ENCODE measurements at places on chromosomes 4 and X.

- no peak for DNase-seq
These were observed 734.3 kb downstream of the STIM2 start for GRCh38 chr4:27594922-27595321.

- DNase-seq: no peak
These were observed 6.8 kb downstream of the C1QTNF7 start for GRCh38 chr4:15434676-15435075.

DNA sequence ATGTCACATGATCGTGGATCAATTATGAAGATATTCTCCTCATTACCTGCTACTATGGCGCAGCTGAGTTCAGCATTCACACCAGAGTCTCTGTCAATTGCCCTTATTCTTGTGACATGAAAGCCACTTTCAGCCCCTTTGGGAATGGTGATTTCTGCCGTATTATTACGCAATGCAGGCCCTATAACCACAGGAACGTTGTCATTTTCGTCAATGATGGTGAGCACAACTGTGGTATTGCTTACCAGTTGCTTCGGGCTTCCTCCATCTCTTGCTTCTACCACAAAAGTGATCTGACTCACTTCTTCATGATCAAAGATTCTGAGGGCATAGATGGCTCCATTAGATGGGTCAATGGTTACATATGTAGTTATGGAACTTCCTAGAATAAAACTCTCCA, 2.1 kb downstream of the PCDH18 start:
- no peak for DNase-seq

DNA sequence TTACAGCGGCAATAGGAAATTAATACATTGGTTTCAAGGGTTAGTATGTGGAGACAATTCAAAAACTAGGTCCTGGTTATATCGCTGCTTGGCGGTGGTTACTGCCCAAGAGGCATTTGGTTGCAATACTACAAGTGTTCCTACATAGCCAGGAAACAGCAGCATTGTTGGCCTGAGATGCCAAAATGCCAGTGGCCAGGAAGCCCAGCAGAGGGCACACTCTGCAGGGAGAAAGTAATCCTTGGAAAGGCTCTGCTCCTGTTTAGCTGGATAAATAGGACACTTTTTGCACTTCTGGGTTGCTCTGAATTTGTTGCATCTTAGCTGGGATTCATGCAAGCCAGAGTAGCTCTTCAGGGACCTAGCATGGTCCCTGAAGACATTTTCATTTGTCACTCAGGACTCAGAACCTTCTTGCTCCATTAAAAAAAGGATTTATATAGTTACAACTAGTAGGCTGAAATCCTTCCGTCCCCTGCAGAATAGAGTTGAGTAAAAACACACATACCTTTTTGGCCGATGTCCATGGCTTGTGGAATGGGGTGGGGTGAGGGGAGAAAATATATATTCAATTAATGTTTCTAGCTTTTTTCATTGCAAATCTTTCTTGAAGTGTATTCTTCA, 8.1 kb upstream of the GPR119 start:
- no peak for DNase-seq

GRCh38 chr4:155540698-155541097, 126.0 kb upstream of the GUCY1A1 start:
- no peak for DNase-seq

GRCh38 chr4:125317525-125317877, 2.7 kb downstream of the FAT4 start:
- no peak for DNase-seq

- no peak for DNase-seq
These were observed 4.8 kb upstream of the FBXL5 start for GRCh38 chr4:15659768-15660570.

- DNase-seq: no peak
These were observed at the start of gene TMPRSS11E for GRCh38 chr4:68447201-68447600. TMPRSS11E (plus strand) TSS chr4:68447463; CDS start chr4:68447513, 50 bp downstream.

- no peak for DNase-seq
These were observed 427 bp downstream of the NKX1-1 start for GRCh38 chr4:1405636-1406393.

DNA sequence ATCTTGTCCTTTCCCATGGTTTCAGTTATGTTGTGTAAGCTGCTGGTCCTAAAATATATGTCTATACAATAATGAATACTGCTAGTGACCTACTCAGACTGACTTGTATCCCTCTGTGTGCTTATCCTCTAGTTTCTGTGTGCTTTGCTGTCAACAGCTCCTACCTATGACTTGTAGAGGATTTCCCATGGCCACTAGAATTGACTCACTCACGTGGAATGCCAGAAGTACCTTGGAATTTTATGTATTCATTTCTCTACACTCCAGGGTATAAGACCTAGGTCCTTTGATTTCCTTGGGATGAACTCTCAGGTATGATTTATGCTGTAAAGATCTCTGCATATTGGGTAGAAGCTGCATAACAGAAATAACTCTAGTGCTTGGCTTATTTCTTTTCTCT, 279.9 kb upstream of the SLIT2 start:
- DNase-seq: no peak

- DNase-seq: no peak
These were observed 34.4 kb downstream of the TMSB4X start for GRCh38 chrX:13009273-13009672.

DNA sequence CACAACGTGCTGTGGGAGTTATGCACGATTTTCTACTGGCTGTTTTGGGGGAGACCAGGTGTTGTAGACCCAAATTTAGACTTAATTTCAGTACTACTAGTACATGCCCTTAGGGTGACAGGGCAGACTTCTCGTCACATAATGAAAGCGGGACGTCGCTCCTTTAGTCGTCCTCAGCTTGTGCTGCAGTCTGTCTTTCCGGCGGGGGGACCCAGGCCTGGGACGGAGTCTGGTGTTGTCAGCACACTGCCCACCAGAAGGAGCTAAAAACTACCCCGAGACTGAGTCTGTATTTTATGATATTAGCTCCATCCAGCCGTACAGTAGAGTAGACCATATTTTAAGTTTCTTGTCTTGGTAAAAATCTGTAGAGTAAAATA, 35.5 kb downstream of the NOP14 start:
- DNase-seq: no peak

DNA sequence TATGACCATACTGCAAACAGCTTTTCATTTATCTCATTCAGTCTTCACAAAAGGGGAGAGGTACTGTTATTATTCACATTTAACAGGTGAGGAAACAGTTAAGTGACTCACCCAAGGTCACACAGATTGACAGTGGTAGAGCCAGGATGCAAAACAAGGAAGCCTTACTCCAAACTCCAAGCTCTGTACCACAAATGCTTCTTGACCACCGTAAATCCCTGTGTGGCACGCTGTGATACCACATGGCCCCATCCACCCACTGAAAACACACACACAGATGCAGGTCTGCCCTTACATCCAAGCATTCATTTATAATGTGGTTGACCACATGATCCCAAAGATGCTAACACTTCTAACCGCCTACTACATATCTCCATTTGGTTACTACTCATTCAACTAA, 129.5 kb downstream of the TSPAN5 start:
- no peak for DNase-seq

- DNase-seq: no peak
These were observed 354.0 kb downstream of the HS3ST1 start for GRCh38 chr4:11074581-11075241.

DNA sequence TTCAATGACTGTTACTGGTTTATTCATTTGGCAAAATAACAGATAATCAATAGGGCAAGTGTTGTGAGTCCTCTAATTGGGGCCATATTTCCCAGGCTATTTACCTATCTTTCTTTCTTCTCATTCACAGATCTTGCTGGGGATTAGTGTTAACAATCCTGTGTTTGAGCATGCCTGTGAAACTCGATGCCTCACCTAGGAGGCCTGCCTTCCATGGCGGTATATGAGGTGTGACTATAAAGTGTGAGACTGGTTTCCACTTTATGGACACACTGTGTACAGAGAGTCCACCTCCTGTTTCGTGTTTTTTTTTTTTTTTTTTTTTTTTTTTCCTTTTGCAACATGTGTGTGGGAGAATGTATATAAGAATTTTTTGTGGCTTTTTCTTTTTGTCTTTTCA, 199.3 kb downstream of the BMPR1B start:
- DNase-seq: no peak

DNA sequence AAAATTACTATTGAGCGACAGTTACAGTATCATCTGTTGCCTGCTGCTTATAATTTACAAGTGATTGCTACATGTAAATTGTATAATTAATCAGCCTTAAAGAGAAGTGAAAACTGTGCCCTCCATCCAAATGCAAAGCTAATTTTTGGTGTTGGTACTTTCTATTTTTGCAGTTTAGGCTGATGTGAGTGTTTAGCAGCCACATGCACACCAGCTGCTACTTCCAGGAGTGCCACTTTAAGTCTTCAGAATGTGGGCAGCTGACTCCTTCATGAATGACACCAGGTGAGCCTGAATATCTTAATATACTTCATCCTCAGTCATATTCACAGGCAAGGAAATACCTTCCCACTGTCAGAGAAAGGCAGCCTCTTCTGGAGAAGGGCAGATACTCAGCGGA, 149.8 kb upstream of the RASGEF1B start:
- DNase-seq: no peak

DNA sequence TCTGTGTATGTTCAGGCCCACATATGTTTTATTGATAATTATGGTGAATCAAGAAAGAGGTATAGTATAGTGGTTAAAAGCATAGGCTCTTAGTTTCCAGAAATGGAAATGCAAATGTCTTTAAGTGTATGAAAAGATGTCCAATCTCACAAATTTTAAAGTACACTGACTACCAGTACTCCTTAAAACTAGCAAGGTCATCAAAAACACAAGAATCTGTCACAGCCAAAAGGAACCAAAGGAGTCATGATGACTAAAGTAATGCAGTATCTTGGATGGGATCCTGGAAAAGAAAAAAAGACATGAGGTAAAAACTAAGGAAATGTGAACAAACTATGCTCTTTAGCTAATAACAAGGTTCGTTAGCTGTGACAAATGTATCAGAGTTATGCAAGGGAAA, 661 bp upstream of the RBM41 start:
- DNase-seq: no peak

DNA sequence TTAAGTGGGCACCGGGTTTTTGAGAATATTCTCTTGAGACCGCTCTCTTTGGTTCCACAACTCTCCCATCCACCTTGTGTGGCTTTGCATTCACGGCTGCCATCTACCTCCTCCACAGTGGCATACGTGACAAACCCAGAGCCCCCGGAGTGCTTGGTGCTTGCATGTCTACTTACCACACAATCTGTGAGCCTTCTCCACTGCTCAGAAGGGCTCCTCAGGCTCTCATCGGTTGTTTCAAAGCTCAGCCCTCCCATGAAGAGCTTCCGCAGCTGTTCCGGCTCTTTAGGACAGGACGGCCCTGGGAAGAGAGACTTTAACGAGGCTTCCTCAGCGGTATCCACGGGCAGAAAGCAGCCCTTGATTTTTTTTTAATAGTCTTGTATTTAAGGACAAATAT, 167.6 kb upstream of the ANK2 start:
- no peak for DNase-seq

DNA sequence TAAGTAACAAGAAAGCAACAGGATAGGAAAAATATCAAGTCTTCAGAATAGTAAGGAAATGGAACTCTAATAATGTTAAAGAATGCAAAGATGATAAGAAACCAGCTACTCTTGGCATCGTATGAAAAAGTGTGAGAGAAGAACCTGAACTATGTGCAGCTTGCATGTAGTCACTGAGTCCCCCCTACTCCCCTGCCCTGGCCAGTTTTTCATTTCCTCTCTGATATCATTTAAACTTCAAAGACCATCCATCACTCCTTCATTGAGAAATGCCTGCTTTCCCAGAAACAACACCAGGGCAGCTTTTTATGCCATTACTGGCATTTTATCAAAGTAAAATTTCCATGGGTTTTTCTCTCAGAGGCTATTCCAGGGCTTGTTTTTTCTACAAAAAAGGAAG, 28.1 kb downstream of the INPP4B start:
- DNase-seq: no peak

DNA sequence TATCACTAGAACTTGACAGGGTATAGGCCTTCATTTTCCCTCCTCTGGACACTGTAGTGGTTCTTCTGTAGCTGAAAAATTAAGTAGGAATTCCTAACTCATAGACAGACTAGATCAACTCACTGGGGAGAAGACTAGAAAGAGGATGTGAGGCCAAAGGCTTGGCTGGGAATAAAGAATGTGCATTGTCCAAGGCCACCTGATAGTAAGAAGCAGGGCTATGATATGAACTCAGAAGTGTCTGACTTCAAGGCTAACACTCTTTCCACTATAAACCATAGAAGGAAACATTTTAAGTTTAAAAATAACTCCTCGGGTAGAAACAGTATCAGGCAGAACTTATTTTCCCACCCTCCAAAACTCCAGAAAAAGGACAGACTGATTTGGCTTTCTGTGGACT, 346.6 kb downstream of the OPHN1 start:
- DNase-seq: no peak

GRCh38 chr4:177155454-177155853, 154.2 kb upstream of the NEIL3 start:
- DNase-seq: no peak

GRCh38 chr4:31146366-31146765, 426.2 kb downstream of the PCDH7 start:
- no peak for DNase-seq

- no peak for DNase-seq
These were observed 639.6 kb downstream of the MID1IP1 start for GRCh38 chrX:39440799-39441284.

DNA sequence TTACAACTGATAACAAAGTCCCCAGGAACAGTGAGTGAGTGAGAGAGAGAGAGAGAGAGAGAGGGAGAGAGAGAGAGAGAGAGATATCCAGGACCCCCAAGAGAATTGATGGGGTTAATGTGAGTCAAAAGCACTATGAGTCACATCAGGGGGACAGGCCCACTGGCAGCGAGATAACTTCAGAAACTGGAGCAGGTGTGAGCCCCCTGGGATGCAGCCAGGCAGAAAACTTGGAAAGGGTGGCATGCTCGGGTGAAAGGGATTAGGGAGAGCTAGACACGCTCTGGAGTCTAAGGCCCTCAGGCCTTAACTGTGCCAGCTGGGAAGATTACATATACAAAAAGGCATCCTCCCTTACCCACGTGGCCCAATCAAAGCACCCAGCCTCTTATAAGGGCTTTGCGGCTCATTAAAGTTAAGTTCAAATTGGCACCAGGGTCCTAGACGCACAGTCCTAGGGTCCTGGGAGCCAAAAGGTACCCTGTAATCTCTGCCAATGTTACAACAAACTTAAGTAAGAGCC, 841 bp downstream of the ACOT9 start:
- DNase-seq: no peak

- no peak for DNase-seq
These were observed 4.7 kb upstream of the JAKMIP1 start for GRCh38 chr4:6204871-6205566.

DNA sequence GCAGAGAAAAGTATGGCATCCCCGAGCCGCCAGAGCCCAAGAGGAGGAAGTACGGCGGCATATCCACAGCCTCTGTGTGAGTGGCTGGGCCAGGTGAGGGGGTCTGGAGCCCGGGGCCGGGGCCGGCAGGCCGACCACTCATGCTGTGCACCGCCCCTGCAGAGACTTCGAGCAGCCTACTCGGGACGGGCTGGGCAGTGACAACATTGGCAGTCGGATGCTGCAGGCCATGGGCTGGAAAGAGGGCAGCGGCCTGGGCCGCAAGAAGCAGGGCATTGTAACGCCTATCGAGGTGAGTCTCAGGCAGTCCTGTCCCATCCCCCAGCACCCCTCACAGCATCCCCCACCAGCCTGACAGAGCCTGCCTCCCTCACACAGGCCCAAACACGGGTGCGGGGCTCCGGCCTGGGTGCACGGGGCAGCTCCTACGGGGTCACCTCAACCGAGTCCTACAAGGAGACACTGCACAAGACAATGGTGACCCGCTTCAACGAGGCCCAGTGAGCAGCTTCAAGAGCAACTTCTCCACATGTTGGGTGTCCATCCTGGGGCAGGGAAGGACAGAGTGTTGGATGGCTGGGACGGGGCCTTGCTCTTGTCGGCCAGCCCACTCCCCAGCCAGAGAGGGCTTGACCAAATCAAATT, 7.4 kb upstream of the UBA1 start:
- DNase-seq: no peak
